ENCODE measurements at places on chromosomes 2 and 18.

DNA sequence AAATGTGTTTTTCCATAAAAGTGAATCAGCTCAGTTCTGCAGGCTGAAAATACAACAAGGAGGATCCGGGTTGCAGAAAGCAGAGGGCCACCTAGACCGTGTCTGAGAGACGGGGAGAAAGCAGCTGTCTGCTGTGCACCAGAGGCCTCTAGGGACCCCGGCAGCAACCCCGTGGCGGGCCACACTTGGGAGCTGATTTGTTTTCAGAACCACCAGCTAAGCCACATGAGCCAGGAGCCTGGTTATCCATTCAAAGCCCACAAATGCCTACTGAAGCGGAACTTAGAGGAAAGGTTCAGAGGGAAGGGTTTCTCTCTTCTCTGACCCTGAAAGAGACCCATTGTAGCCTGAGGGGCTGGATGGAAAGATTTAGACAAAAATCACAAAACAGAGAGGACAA, 28.4 kb upstream of the ID2 start:
- DNase-seq = no peak

DNA sequence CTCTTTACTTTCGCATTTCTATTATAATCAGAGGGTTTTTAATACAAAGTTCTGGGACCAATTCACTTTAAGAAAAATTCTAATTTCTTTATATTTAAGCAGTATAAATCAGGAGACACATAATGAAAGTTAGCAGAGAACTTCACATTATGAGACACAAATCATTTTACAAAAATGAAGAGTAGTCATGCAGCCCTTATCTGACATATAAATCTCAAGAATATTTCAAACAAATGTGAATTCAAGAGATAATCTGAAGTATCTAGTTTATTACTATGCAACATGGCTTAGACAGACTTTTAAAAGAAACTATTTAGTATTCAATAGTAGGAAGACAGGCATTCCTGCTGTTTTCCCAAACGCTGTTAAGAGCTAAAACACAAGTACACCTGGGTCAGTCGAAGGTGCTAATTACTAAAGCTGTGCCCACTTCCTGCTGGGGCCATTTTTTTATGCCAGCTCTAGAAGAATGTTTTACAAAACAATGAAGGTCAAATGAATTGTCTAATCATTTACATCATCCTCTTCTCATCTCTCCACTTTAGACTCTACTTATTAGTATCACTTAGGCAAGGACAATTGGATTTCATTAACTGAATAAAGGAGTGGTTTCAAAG, 40.2 kb downstream of the CWC22 start:
- DNase-seq = no peak

- DNase-seq = no peak
These were observed 66.5 kb downstream of the SOWAHC start for GRCh38 chr2:109680523-109681297.

DNA sequence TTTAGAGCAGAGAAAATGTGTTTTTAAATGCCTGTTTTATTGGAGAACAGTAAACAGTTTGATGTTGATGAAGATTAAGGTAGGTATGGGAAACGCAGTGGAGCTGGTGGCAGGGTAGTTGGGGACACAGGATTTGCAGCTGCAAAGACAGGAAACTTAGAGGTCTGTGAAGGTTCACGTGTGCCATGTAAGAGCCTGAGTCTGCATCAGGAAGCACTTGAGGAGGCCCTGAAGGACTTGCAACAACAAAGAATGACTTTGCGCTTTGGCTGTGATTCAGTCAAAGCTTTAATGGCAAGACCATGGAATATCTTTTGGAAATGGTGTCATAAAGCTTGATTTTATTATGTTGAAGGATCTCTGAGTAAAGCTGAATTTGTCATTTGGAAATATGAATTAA, 347.6 kb upstream of the KCNJ3 start:
- no peak for DNase-seq

DNA sequence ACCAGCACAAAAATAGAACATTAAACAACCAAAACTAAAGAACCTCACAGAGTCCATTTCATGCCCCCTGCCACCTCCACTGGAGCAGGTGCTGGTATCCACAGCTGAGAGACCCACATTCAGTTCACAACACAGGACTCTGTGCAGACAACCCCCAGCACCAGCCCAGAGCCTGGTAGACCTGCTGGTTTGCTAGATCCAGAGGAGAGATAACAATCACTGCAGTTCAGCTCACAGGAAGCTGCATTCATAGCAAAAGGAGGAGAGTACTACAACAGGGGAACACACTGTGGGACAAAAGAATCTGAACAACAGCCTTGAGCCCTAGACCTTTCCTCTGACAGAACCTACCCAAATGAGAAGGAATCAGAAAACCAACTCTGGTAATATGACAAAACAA, 326.7 kb downstream of the METTL4 start:
- no peak for DNase-seq

GRCh38 chr2:233960203-233960602, 43.0 kb downstream of the TRPM8 start:
- DNase-seq = no peak

- no peak for DNase-seq
These were observed 30.8 kb upstream of the AAK1 start for GRCh38 chr2:69674316-69674670.

GRCh38 chr2:28339516-28340175, 53.0 kb upstream of the FOSL2 start:
- DNase-seq = no peak

- no peak for DNase-seq
These were observed 1.4 kb downstream of the PTGR3 start for GRCh38 chr18:75207310-75208154.

- no peak for DNase-seq
These were observed 179.5 kb downstream of the EN1 start for GRCh38 chr2:118667964-118668363.

- DNase-seq = no peak
These were observed 9.9 kb upstream of the EDAR start for GRCh38 chr2:108998911-108999310.

DNA sequence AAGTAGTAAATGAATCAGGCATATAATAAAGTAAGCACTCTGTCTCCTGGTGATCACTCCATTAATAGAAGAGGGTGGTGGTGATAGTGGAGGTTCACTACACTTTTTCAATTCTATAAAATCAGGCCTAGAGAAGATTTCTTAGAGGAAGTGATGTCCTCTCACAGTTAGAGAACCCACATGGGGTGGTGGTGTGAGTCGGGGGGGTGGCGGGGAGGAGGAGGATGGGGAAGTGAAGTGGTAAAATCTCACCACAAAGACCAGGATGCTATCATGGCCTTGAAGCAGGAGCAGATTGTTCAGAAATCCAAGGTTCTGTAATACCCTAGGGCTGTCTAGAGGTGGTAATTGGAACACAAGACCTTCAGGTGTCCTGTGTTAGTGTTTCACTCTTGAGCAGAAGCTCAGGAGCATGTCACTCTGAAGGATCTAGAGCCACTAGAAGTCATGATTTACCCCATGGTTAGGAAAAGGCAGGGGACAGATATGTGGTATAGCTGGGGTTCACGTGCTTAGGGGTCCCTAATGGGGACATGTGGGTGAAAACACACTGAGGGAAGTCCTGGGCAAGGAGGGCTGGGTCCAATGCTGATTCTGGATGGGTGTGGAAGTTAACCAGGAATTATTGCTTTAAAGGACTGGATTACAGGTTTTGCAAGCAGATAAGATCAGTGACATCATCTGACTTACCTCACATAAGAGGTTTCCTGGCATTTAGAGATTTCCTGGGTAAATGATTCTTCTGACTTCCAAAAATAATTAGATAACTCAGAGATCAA, 31.0 kb downstream of the RNF125 start:
- no peak for DNase-seq

GRCh38 chr2:8053216-8053615, 628.6 kb upstream of the ID2 start:
- DNase-seq = no peak

DNA sequence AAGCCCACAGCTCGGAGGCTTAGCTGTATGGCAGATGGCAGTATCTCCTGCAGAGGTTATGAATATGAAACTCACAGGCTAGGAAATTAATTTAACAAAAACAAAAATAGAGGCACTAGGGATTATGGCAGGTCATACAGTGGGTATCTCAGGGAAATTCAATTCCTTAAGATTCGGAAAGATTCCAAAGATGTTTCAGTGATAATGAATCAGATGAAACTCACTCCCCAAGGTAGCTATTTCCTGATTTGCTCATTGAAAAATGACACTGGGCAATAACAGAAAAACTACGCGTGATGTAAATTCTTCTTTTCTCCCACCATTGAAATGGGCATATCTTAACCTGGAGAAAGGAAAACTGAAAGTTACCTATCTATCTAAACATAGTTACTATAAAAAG, 414.1 kb downstream of the STK39 start:
- no peak for DNase-seq

DNA sequence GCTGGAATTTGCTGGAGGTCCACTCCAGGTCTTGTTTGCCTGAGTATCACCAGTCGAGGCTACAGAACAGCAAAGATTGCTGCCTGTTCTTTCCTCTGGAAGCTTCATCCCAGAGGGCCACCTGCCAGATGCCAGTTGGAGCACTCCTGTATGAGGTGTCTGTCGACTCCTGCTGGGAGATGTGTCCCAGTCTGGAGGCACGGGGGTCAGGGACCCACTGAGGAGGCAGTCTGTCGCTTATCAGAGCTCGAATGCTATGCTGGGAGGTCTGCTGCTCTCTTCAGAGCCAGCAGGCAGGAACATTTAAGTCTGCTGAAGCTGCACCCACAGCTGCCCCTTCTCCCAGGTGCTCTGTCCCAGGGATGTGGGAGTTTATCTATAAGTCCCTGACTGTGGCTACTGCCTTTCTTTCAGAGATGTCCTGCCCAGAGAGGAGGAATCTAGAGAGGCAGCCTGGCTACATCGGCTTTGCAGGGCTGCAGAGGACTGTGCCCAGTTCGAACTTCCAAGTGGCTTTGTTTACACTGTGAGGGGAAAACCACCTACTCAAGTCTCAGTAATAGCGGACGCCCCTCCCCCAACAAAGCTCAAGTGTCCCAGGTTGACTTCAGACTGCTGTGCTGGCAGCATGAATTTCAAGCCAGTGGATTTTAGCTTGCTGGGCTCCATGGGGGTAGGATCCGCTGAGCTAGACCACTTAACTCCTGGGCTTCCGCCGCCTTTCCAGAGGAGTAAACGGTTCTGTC, 301.1 kb downstream of the ERBB4 start:
- DNase-seq = no peak

DNA sequence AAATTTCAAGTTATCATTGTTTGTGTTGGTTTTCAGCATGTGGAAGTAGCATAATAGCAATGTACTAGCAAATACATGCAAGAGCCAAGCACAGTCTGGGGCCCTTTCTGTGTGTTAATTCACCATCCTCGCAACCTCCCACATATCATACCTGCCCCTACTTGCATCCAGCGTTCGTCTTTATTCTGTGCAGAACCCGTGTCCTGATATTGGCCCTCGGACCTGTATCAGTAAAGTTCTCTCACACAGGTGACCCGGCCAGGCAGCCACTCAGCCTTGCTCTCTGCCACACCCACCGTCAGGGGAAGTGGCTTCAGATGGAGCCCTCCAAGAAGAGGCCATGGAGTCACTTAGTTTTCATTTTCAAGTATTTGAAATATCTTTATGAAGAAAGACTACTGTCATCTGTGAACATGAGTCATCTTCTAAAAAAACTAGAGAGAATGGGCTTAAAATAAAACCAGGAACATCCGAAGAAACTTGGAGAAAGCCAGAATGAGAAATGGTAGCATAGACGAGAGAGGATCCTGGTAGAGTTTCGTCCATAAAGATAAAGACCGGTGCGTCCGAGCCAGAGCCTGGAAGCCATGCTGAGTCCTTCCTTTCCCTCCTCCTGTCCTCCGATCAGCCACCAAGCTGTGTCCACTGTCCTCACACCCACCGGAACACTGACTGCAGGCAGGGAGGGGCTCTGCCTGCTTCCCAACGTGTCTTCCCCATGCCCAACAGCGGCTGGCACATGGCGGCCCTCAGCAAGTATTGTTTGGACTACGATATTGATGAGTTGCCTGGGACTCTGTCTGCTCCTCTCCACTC, 57.3 kb upstream of the RPL31 start:
- no peak for DNase-seq

DNA sequence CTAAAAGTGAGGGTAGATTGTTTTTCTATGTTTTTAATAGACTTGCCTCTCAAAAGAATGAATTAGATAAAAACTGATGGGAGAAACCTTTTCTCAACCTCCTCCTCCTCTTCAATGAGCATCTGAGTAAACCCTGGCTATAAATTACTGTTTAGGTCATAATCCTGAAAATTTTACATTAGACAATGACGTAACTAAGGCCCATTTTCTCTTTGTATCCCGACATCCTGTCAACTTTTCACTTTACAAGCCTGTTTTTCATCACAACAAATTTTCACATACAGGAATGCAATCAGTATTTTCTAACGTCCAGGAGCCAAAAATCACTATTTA, 1.3 kb downstream of the SPIRE1 start:
- DNase-seq = no peak

DNA sequence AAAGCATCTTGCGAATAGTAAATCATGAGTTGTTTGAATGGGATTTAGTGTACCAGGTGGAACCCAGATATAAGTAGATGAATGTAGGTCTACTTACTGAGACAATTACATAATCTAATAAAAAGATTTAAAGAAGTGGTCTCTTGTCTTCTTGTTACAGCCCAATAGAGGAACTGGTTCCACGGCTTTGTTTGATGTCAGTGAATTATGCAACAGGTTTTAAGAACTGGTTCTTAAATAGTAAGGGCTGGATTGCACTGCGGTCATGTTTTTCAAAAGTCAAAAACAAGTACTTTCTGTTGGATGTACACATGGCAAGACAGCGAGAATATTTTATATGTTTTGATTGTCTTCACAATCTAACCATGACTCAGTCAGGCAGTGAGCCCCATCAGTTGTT, 15.4 kb upstream of the SLC9A2 start:
- DNase-seq = no peak

DNA sequence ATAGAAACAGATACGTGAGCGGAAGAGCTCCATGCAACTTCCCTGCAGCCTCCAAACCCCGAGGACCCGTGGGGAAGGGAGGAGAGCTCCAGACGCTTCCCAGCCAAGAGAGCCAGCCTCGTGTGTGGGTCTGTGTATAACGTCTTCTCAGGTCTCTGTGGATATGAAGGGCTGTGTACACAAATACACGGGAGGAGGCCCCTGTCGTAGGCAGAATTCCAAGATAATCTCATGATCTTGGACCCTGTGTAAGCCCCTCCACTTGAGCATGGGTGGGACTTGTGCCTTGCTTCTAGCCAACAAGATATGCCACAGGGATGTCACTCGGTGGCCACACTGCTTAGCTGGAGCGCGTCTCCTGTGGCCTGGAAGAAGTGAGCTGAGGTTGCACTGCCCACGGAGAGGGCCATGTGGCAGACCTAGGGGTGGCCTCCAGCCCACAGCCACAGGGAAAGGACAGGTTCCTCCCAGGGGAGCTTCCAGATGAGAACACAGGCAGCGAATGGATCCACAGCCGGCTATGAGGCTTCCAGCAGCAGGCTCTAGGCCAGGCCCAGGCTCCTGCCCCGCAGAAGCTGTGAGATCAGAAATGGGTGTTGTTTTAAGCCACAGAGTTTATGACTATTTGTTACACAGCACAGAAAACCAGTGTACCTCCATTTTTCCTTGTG, 15.6 kb upstream of the KLF11 start:
- no peak for DNase-seq

- DNase-seq = no peak
These were observed 31.1 kb downstream of the NCOA1 start for GRCh38 chr2:24521975-24522639.

GRCh38 chr2:152396051-152396511, 61.1 kb downstream of the FMNL2 start:
- no peak for DNase-seq
